ENCODE measurements at places on chromosomes 11 and 22.

DNA sequence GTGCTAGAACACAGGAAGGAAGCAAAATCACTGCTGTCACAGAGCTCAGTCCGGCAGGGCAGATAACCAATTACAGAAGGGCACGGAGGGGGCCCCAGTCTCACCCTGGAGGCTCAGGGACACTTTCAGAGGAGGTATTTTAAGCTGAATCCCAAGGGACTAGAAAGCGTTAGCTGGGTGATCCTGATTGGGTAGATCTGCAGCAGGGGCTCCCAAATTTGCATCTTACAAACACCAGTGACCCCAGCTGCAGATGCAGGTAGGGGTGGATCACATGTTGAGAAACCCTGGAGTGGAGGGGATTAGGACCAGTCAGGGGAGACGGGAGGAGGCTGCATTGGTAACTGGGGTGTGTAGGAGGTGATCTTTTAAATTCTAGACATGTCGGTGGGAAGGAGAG lies 91.4 kb downstream of the CSNK2A3 start:
- no peak for DNase-seq

GRCh38 chr11:91489989-91490388 lies 734.6 kb upstream of the FAT3 start:
- no peak for DNase-seq

DNA sequence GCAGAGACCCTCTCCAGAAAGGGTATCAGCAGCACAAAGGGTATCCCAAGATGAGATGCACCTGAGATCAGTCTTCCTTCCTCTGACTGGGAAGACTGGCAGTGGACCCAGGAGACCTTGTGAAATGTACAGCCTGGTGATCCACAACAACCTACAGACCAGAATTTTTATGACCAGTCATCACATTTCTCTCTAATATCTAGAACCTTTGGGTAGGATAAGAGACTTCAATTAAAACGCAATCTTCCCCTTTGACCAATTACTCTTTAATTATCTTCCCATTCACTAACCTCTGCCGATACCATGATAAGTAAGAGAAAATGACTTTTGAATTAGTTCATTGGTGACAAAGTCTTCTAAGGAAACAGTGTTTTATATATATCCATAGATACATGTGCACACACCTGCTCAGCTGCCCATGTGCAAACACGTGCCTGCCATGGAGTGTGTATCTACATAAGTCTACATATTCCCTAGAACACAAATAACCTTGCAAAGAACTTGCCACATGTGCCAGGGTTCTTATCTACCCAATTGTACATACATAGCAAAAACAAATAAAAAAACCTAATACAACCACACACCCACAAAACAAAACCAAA lies 44.2 kb upstream of the SLC5A1 start:
- DNase-seq, result no peak

GRCh38 chr22:42360348-42360747 lies 71.9 kb downstream of the NFAM1 start:
- no peak for DNase-seq

- no peak for DNase-seq
These were observed 415.7 kb downstream of the TENM4 start for GRCh38 chr11:79025097-79025496.

DNA sequence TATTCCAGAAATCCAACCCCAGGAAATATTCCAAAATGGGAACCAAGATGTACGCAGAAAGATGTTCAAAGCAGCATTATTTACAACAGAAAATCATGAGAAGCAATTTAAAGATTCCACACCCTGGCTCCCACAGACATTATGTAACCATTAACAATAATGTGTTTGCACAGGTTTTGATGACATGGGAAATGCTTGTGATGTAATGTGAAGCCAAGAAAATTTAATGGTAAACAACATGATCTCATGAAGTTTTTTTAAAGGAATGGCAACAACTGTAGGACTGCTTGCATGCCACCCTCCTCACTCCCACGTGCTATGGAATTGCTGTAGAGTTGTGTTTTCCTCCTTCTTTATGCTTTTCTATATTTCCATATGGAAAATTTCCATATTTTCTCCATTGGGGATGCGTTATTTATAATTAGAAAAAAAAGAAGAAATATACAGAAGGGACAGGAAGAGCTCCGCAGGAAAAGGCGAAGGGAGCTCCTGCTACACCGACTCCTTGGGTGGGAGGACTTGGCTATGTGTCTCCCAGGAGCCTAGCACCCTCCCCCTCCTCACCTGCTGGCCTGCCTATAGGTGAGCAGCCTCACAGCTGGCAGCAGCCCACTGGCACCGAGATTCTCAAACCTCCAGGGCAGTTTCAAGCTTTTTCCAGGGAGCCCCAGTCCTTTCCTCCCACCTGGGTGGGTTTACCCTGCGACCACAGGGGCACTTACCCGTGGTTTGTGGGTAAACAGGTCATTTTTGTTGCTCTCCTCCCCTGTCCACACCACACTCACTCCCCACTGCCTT lies 20.9 kb downstream of the LRFN4 start:
- no peak for DNase-seq

DNA sequence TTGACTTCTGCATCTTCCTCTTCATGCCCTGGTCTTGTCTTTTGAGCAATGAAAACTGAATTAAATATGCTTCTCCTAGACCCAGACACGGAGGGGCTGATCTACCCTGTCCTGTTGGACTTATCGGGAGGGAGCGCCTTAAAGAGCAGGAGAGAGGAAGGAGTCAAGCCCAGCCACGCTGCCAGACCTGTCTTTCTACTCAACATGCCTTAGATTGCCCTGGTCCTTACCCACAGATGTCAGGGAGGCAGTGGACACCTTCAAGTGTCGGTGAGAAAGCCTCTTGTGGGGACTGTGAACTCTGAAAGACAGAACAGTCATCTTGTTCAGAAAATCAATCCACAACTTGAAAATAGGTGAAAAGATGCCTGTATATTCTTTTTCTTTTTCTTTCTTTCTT lies 61.8 kb downstream of the IRAG1 start:
- DNase-seq, result no peak

DNA sequence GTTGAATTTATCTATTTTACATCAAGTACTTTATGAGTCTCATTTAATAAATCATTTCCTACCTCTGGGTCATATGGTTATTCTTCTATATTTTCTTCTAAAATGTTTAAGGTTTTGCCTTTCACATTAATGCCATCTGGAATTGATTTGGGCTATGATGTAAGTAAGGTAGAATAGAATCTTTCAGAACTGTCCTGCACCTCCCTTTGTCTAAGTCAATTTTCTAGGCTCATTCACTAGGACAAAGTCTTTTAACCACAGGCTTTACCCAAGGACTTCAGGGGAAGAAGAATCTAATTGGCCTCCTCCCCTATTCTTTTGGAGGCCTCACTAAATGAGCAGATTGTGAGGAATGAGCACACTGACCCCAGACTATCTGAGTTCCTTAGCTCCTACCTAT lies 146.0 kb downstream of the BBOX1 start:
- no peak for DNase-seq

GRCh38 chr22:40855979-40856512 lies 393 bp downstream of the ST13 start:
- no peak for DNase-seq

GRCh38 chr11:34890812-34891211 lies 25.4 kb downstream of the APIP start:
- no peak for DNase-seq

- no peak for DNase-seq
These were observed 33.2 kb downstream of the ACAT1 start for GRCh38 chr11:108154591-108154990.

DNA sequence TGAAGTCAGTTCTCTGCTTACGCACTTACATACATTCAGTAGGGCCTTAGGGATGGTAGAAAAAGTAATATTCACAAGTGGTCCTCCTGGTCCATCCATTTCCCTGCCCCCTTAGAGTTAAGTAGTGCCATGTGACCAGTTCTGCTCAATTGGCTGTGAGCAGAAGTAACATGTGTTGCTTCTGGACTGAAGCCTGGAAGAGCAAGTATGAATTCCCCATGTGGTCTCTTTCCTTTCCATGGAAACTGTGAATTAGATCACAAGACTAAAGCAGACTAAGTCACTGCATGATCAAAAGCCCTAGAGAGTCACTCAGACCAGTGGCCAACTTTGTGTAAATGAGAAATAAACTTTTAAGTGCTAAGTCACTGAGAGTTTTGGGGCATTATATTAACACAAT lies 341.7 kb upstream of the CADM1 start:
- no peak for DNase-seq

GRCh38 chr22:31692186-31692886 lies 30.3 kb upstream of the PISD start:
- no peak for DNase-seq

Data from stimulated activated naive CD4-positive, alpha-beta T cell treated with Interleukin-2 at 50 U/mL for 16 hours (primary cell).